Hepatic stellate cell (primary cell): ENCODE measurements at places on chromosomes 13 and 19.

GRCh38 chr13:94414141-94414540 is 65.3 kb downstream of the DCT start:
- no peak for DNase-seq

DNA sequence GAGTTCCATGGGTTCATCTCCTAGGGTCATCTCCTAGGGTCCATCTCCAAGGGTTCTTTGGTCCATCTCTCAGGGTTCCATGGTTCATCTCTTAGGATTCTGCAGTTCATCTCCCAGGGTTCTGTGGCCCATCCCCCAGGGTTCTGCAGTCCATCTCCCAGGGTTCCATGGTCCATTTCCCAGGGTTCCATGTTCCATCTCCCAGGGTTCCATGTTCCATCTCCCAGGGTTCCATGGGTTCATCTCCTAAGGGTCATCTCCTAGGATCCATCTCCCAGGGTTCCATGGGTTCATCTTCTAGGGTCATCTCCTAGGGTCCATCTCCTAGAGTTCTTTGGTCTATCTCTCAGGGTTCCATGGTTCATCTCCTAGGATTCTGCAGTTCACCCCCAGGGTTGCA is 4.9 kb downstream of the TMEM59L start:
- DNase-seq: no peak

- DNase-seq: peak; percentile 43
Observed at GRCh38 chr19:33683881-33684537, 62.3 kb downstream of the CHST8 start.

DNA sequence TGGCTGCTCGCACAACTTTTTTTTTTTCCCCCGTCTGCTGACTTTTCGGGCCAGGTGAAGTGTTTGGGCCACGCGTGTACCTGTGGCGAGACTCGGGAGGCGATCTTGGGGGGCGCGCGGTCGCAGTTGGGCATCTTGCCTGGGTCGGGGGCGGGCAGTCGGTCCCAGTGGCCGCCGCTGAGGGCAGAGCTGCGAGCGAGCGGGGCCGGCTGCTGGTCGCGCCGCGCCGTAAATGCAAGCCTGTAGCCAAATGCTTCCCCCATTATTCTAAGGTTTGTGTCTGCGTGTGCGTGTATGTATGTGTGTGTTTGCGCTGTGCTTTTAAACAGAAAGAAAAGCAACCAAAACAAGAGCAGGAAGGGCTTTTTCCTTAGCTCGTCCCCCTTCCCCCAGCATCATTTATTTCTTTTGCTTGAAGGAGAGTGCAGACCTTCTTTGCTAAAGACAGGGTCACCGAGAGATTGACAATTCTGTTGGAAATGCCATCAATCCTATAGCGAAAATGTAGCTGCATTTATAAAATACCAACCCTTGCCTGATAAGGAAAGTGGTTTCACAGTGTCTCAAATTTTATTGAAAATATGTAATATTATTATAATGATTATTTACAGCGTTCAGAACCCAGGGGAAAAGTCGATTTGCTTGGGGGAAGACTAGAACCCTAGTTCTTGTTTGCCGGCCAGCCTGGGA is 143.2 kb upstream of the ZNF536 start:
- no peak for DNase-seq

DNA sequence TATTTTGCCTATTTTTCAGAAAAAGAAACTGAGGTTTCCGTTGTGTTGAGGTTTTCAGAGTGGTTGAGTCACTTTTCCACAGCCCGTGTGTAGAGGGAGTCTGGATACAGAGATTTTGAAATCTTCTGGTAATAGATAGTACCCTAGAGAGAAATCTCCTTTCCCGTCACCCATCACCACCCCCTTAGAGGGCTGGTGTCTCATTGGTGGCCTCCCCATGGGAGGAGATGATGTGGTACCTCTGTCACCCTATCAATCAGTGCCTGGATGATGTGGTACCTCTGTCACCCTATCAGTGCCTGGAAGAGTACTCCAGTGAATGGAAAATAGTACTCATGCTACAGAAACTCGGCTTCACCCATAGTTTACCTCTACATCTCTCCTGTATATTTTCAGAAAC is 42.2 kb upstream of the SERP2 start:
- DNase-seq: peak; percentile 13

DNA sequence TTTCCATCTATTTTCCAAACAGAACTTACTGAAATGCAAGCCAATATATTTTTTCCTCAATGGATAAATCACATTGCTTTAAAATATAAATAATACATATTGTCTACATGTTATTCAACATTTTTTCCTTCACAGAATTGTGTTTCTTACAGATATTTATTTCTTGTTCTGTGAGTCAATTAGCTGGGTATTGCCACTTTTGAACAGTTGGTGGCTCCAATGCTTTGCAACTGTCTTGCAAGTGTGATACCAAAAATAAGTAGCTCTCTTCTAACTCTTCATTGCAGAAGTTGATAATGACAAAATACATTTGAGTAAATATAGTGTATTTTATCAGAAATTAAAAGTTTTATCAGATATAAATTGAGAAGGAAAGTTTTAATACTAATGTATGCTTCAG is 17.1 kb upstream of the GPC5 start:
- DNase-seq: no peak

GRCh38 chr19:907183-907853 is 5.7 kb downstream of the R3HDM4 start:
- no peak for DNase-seq

DNA sequence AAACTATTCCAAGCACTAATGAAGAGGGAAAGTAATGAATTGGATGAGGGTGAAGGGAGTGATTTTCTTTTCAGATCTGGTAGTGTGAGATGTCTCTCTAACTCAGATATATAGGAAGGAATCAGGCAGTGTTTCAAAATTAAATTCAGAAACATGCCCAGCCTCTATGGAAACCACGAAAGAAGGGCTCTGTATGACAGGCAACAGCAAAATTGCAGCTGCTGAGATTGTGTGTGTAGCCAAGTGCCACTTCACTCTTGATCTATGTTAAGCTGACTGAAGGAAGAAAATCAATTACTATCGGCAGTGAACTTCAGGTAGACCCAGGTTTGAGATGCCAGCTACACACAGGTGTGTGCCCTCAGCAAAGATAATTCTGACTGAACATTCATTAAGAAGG is 387.4 kb downstream of the PCDH9 start:
- DNase-seq: no peak

GRCh38 chr19:52646571-52647217 is 8.5 kb upstream of the ZNF83 start:
- DNase-seq: no peak

GRCh38 chr19:2037651-2038255 is 13.3 kb downstream of the MKNK2 start:
- DNase-seq: no peak

GRCh38 chr13:71979616-71980015 is 112.6 kb upstream of the DACH1 start:
- no peak for DNase-seq

- peak; percentile 99 for DNase-seq
Observed at GRCh38 chr19:15222738-15223648, 9.3 kb downstream of the EPHX3 start.

DNA sequence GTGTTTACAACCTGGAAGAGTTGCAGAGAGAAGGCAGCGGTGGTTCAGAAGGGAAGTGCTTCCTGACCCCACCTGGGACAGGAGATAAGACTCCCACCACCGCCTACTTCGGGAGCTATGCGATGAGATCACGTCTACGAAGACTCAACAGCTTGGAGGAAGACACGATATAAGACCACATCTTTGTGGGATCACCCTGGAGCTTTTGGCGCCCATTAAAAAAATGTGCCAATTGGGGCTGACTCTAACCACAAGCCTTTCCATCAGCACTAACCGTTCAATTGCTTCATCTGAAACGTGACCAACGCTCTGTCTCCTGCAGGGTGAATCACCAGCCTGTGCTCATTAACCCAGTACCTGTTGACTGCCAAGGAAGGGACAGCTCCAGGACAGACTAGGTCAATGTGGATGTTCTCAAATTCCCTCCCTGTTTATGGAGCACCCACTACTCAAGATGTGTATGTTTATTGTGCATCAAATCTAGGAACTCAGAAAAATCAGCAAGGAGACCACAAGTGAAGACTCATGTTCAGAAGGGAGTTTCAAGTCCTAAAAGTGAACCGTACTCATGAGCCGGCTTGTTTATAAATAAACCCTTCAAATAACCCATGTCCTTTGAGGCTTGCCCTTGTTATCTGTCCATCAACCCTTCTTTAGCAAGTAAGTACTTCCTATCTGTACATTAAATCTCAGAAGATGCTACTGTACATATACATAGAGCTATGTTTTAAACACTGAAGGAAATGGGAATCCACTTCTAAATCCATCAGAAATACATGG is 67.5 kb downstream of the LATS2 start:
- no peak for DNase-seq

GRCh38 chr13:45301263-45301662 is 39.7 kb downstream of the TPT1 start:
- no peak for DNase-seq

GRCh38 chr19:45973553-45974338 is at the start of gene NOVA2:
Gene NOVA2 (minus strand): TSS chr19:45973865. CDS start chr19:45973351, 514 bp downstream.
- DNase-seq: peak; percentile 67

GRCh38 chr13:67343777-67344176 is 113.6 kb upstream of the PCDH9 start:
- no peak for DNase-seq

DNA sequence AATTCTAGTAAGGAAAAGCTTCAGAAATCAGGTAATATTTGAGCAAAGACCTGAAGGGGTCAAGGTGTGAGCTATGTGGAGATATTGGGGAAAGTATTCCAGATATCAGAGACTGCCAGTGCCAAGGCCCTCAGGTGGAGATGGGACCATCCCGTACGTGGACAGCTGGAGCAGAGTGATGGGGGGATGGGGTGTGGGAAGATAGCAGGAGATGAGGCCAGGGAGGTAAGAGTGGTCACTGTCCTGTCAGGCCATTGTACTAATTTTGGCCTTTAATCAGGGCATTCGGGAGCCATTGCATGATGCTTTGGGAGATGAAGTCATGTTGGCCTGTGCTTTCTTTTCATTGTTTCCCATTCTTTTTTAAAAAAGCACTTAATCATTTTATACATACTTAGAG is 13.1 kb upstream of the GPR18 start:
- no peak for DNase-seq

GRCh38 chr13:25783601-25784024 is 268.2 kb downstream of the SHISA2 start:
- no peak for DNase-seq

DNA sequence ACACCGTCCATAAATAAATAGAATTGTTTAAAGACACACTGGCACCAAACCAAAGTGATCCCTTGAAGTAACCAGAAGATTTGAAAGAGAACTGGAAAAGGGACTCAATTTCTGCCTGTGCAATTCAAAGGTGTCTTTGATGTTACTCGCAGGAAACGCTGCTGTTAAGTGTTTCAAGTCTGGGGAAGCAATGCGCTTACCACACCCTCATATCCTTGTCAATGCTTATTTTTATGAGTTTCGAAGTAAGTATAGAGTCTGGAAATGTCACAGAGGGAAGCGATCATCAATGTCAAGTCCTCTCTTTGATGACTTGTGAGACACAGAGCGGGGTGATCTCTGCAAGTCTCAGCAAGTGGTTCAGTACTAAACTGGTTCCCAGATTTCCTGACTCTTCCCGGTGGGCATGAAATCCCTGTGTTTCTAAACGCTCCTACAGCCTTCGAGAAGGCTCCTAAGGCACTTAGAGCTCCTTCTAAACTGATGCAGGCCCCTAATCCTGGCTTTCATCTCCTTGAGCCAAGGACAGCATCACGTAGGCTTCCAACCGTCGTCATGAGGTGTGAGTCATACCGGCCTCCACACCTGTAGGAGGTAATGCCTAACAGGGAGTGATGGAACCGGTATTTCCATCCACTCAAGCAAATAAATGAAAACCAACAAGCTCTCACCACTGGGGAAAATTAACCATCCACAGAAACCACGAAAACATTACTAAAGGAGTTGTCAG is 22.8 kb downstream of the SYDE1 start:
- DNase-seq: no peak

DNA sequence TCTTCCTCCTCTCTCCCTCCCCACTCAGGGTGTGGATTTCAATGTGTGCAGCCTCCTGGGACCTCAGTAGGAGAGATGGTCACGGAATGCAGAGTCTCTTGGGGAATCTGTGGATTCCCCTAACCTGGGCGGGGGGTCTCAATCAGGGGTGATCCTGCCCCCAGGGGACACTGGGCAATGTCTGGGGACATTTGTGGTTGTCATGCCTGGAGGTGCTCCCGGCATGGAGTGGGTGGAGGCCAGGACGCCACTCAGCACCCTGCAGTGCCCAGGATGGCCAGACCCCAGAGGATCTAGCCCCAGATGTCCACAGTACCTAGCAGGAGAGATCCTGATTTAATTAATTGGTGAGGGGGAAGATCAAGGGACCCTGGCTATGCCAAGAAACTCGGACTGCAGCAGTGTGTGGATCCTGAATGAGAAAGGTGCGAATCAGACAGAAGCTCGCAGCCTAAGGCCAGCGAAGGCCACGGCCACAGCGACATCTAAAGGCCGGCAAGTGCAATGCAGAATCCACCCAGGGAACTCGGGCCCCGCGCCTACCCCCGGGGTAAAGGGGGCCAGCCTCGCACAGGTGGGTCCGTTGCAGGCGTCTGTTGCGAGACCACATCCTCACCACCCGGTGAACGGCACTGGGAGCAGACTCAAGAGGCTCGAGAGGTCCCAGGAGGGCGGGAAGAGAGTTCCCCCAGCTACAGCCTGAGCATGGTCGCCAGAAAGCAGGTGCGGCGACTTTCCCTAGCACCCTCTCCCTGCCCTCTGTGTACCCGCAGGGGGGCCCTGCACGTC is 88.8 kb downstream of the GNG7 start:
- peak; percentile 60 for DNase-seq

DNA sequence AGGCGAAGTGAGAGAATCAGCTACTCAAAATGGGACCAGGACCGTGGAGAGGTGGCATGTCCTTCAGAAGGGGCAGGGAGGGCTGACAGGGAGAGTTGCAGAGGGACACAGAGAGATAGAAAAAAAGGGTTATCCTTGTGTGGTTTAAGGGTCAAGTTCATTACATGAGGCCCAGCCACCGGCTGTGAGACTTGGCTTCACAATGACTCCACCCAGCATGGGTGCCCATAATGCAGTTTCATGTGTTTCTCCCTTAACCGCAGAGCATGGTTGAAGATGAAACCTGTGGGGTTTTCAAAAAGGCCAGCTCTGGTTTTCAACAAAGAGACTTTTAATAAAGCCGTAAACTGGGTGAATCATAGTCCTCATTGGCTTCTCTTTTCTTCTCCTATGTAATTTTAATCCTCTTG is 164.6 kb downstream of the KLF5 start:
- DNase-seq: no peak

- DNase-seq: peak; percentile 53
Observed at GRCh38 chr19:18832306-18833140, 764 bp downstream of the UPF1 start.

DNA sequence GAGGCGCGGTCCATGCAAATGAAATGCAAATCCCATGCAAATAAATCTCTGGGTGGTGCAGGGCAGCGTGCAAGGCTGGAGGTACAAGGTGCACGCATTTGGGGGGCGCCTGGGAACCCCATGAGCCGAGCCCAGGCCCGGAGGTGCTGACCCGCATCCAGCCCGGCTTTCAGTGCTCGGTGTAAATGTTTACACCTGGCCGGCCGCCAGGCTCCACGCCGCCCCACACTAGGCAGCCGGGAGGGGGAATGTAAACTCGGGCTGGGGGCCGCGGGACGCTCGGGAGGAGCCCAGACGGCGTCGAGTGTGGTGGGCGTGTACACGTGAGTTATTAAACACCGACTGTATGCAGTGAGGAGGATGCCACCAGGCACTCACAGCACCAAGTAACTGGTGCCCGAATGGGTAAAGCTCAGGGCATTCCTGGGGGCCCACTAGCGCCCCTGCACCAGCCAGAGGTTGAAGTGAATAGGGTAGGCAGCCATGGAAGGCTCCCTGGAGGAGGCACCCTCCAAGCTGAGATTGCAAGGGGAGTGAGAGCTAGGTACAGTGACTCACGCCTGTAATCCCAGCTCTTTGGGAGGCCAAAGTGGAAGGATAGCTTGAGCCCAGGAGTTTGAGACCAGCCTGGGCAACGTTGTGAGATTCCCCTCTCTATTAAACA is 17.2 kb downstream of the FUT6 start:
- DNase-seq: no peak
